Stimulated activated CD8-positive, alpha-beta memory T cell treated with anti-CD3 and anti-CD28 coated beads, Interleukin-4, amount 100 ng/mL, for 24 hours (primary cell): ENCODE measurements at places on chromosomes 6 and 20.

- no peak for DNase-seq
Observed at GRCh38 chr6:25218346-25218745, 60.8 kb upstream of the CARMIL1 start.

DNA sequence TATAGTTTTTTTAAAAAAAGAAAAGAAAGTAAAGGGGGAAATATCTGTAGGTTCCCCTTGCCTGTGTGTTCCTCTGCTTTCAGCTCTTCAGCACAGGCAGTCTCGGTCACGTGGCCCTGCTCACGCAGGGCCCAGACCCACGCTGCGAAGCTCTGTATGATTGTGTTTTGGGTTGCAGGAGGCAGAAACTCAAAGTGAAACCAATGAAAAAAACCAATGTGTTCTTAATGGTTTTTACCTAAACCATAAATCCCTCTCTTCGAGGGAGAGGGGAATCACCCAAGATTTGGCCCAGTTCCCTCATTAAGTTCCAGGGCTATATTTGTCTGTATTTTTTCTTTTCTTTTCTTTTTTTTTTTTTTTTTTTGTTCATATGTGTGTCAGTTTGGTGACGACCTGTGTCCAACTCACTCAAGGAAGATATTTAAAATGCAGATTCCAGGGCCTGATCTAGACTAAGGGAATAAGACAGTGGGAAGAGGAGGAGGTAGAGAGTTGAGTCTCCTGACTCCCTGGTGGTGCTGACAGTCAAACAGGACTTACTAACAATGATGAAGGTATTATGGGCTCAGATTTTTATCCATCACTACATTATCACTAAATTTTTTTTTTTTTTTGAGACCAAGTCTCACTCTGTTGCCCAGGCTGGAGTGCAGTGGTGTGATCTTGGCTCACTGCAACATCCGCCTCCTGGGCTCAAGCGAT, 33.8 kb upstream of the RREB1 start:
- peak; percentile 61 for DNase-seq

DNA sequence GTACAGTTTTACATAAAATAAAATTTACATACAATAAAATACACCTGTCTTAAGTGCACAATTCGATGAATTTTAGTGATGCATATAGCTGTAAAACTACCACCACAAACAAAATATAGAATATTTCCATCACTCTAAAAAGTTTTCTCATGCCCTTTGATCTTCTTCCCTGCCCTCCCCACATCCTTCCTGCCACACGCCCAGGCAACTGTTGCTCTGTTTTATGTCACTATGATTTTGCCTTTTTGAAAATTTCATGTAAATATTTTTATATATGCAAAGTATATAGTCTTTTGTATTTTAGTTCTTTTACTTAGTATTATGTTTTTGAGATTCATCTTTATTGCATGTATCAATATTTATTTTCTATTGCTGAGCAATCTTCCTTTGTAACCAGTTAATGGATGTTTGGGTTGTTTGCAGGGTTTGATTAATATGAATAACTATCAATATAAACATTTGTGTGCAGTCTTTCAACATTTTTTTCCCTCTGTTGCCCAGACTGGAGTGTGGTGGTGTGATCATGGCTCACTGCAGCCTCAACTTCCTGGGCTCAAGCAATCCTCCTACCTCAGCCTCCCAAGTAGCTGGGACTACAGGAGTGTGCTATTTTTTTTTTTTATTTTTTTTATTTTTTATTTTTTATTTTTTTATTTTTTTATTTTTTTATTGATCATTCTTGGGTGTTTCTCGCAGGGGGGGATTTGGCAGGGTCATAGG, 23.8 kb upstream of the SAMHD1 start:
- no peak for DNase-seq

GRCh38 chr20:38932457-38933120, 6.4 kb downstream of the FAM83D start:
- no peak for DNase-seq

GRCh38 chr6:99602520-99603420, 3.9 kb upstream of the PRDM13 start:
- no peak for DNase-seq

GRCh38 chr20:12962895-12963294, 45.9 kb upstream of the SPTLC3 start:
- no peak for DNase-seq

DNA sequence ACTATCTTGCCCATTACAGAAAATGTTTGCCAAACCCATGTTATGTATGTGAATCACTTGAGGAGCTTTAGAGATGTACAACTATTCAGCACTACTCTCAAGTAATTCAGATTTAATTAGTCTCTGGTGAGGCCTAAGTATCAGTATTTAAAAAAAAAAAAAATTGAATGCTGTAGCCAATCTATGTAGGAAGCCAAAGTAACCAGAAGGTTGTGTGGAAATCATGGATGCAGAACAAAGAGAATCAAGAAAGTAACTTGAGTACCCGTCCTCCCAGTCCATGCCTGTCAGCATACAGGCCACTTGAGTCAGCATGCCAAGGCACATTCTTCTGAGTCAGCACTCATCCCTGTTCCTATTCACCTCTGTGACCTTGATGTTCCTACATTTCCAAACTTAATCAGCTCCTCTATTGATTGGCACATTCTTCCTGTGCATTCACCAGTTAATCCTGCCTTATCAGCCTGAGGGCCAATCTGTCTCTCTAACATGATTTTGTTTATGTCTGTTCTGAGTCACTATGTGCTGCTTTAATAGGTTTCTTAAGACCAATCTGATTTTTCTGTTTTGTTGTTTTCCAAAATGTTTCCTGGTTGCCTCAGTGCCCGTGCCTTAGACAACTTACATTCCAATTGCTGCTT, 165.6 kb downstream of the KCNQ5 start:
- no peak for DNase-seq

- DNase-seq = no peak
Observed at GRCh38 chr20:32440069-32440757, 82.1 kb downstream of the ASXL1 start.

DNA sequence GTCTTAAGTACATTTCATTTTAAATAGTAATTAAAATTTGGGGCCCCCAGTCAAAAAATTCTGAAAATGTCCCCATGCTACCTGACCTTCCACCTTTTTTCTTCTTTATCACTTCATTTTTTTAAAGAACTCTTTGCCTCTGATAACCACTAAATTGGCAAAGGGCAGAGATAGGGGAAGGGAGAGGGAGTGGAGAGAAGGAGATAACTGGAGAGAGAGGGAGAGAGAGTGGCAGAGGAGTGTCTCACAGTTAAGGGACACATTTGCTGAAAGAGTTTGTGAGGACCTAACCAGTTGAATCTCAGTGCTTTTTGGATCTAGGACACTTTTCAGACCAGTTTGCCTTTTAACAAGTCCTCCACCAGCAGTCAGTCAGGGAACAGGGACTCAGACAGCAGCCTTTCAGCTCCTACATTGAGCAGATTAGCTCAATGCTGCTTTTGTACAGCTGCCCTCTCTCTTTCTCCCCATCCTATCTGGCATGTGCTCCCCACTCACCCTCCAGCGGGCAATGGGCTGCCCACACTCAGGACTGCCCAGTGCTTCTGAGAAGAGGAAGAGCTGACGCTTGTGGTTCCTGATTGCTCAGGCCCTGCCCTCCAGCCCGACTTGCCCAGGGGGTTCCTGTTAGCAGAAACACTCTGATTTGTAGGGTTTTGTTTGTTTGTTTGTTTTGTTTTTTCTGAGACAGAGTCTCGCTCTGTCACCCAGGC, 14.4 kb downstream of the ARMC2 start:
- no peak for DNase-seq

- DNase-seq = no peak
Observed at GRCh38 chr6:137443901-137444300, 50.3 kb downstream of the OLIG3 start.

DNA sequence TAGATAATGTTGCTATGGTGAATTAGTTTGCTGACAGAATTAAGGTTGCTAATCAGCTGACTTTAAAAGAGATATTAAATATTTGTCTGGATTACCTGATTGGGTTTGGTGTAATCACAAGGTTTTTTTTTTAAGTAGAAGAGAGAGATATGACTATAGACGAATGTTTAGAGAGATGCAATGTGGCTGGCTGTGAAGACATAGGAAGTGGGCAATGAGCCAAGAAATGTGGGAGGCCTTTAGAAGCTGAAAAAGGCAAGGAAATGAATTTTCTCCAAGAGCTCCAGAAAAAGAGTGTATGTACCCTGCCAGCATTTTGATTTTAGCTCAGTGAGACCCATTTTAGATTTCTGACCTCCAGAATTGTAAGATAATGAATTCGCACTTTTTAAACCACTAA, 598.3 kb downstream of the PKHD1 start:
- DNase-seq = no peak
